ENCODE measurements at places on chromosomes 7 and 10. TPM values are rescaled to one million over a fixed set of nuclear protein-coding genes. Genes with fewer than 3 reads are reported as not detected.

Gene GPER1
- 6.4 TPM for total RNA-seq

Gene GLCCI1
- 11.7 TPM for total RNA-seq

Gene TEX47
- total RNA-seq: not detected

Gene SMURF1
- total RNA-seq: 16.0 TPM

Gene ANKRD61
- total RNA-seq: not detected

Gene CARD11
- under 0.01 TPM for total RNA-seq

DNA sequence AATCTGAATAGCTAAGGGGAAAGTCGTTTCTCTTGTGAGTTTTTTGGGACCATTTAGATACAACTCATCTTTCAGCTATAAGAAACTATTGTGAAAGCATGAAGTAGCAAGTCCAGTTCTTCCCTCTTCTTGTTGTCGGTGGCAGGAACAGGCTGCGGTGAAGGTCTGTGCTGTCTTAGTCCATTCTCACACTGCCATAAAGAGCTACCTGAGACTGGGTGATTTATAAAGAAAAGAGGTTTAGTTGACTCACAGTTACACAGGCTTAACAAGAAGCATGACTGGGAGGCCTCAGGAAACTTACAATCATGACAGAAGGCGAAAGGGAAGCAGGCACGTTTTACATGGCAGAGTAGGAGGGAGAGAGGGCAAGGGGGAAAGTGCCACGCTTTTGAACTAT, 261.8 kb downstream of the GATA3 start:
- no peak for DNase-seq

- no peak for DNase-seq
Observed at GRCh38 chr7:112566442-112567324, 85.9 kb downstream of the LSMEM1 start.

- DNase-seq: no peak
Observed at GRCh38 chr10:9052767-9053166, 998.3 kb downstream of the GATA3 start.

DNA sequence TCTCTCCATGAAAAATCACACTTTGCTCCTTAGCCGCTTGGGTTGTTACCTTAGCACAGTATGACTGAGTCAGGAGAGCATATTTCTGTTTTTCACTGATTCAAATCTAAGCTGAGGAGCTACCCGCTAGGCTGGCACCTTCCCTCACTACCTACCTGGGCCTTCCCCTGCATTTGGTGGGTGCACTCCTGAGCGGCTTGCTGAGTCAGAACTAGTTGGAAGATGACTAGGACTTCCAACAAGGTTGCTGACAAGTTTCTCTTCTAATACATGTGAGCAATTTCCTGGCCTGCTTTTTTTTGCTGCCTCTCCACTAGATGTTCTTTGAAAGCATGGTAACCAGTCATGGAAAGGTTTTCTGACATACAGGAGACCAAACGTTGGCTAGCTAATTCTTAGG, 43.8 kb upstream of the SEC61G start:
- peak; percentile 32 for DNase-seq

GRCh38 chr10:16510843-16511242, 10.8 kb downstream of the C1QL3 start:
- no peak for DNase-seq

All from fibroblast of the aortic adventitia (primary cell).